ENCODE measurements at places on chromosomes 13 and 19. TPM values are rescaled to one million over a fixed set of nuclear protein-coding genes. Genes with fewer than 3 reads are reported as not detected.

The CELF5 gene
- total RNA-seq, result not detected

The CD320 gene
- total RNA-seq, result 22.9 TPM

The TNFSF9 gene
- total RNA-seq, result 0.40 TPM

The C19orf81 gene
- 0.65 TPM for total RNA-seq

The OLFM4 gene
- total RNA-seq, result not detected

The PABPC3 gene
- total RNA-seq, result under 0.01 TPM

The MAB21L1 gene
- total RNA-seq, result not detected

The CRB3 gene
- not detected for total RNA-seq

The FFAR2 gene
- not detected for total RNA-seq

The MIA gene
- total RNA-seq, result not detected

The ZNF723 gene
- not detected for total RNA-seq

The B3GNT3 gene
- 0.22 TPM for total RNA-seq

The CYP4F3 gene
- total RNA-seq, result not detected

The ARRDC2 gene
- 115 TPM for total RNA-seq

The CGB2 gene
- total RNA-seq, result not detected

The TUBA3C gene
- not detected for total RNA-seq

The ZNF284 gene
- total RNA-seq, result 2.8 TPM

The ZNF568 gene
- 12.1 TPM for total RNA-seq

The NUMBL gene
- total RNA-seq, result 5.9 TPM

The TEX29 gene
- total RNA-seq, result 0.20 TPM

The CNFN gene
- not detected for total RNA-seq

The CCL25 gene
- not detected for total RNA-seq

The RFPL4A gene
- total RNA-seq, result 1.2 TPM

The ZNF729 gene
- not detected for total RNA-seq

The FPR3 gene
- under 0.01 TPM for total RNA-seq

The HRC gene
- total RNA-seq, result not detected

The IFI30 gene
- 4.4 TPM for total RNA-seq

The SCN1B gene
- total RNA-seq, result 5.2 TPM

The ZNF208 gene
- total RNA-seq, result 0.99 TPM

The SACS gene
- total RNA-seq, result 22.7 TPM

The OR7C1 gene
- total RNA-seq, result not detected

The SMIM44 gene
- total RNA-seq, result not detected

The LRRC4B gene
- under 0.01 TPM for total RNA-seq

The PVR gene
- total RNA-seq, result 69.4 TPM

The TRPC4 gene
- under 0.01 TPM for total RNA-seq

The MISP3 gene
- not detected for total RNA-seq

The LRP3 gene
- total RNA-seq, result 3.2 TPM

Data from lung microvascular endothelial cell (primary cell).